NCI-H774 (cell line): ENCODE measurements at places on chromosomes 12 and 14.

DNA sequence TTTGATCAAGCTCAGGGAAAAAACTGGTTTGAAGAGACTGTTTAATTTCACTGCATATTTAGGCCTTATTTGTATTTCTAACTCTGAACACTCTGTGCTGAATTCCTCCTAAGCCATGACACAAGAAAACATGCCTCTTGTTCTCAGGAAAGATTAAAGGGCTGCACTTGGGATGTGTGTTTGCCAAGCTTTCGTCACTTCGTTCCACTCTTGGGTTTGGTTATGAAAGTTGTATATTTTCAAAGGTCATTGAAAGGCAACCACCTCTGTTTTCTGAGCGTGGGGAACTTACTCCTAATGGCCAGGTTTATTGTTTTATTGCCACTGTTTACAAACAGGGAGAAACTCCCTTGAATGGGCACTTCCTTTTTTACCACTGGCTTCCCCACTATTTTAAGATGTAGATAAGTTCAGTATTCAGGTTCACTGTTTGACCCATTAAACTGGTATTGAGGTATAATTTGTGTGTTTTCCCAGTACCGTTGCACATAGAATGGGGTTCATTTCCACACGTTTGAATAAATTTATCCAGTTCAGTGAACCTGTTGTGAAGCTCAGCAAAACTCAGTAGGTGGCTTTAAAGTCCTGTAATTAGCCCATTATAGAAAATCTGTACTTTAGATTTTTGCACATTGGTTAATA lies 65.3 kb downstream of the NKX2-1 start:
- DNase-seq, result no peak

- no peak for DNase-seq
These were observed 18.5 kb downstream of the CORO1C start for GRCh38 chr12:108712925-108713203.

GRCh38 chr14:77260631-77261030 lies 10.4 kb downstream of the NGB start:
- DNase-seq, result no peak

DNA sequence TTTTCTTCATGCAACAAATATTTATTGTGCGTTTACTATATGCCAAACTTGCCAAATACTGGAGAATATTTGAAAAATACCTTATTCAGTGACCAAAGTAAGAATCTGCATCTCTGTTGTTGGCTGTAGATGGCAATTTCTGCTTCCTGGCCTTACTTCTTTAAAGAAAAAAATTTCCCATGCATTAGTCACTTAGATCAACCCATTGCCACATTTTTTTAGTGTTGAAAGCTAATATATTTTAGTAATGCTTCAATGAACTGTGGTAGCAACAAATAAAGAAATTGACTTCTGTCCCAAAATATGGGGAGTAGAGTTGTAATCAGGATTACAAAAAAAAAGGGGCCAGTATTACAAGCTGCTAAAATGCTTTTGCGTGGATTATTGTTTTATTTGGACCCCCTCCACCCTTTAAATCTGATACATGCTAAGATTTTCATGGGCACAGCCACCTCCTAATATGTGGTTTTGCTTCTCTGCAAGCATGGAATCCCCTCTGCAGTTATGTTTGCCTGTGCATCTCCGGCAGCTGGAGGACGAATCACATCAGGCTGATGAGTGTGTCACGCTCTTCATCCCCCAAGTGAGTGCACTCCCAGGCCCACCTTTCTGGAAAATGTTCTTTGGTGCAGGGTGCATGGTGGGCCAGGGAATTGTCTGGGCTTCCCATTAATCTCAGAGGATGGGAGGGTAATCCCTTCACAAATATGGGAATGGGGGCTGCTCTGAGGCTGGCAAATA lies 38.1 kb upstream of the PTCSC3 start:
- DNase-seq, result peak; percentile 19

DNA sequence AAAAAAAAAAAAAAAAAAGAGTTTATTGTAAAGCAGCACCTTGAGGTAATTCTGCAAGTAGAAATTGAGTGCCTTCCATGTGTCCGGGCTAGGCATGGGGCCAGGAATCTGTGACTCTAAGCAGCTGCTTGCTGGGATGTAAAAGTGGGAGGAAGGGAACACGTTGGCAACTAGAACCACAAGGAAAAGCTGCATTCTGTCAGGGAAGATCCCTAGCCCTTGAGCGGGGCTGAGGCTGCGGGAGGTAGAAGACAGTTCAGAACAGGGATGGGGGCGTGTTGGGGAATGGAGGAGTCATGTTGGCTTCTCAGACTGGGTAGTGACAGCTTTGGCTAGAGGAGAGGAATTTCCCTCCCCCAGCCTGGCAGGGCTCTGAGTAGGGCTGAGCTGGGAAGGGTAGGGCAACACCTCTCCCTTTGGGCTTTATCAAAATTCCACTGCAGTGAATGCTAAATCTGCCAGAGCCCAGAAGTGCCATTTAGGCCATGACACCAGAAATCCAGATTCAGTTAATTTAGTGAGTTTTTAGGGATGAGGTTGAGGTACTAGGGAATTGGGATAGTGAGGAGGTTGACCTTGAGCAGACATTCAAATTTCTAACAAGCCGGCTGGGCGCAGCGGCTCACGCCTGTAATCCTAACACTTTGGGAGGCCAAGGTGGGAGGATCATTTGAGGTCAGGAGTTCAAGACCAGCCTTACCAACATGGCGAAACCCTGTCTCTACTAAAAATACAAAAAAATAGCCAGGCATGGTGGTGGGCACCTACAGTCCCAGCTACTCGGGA lies 3.4 kb upstream of the TRAFD1 start:
- DNase-seq, result no peak

- no peak for DNase-seq
These were observed 180.2 kb downstream of the TSPAN9 start for GRCh38 chr12:3257411-3257810.

DNA sequence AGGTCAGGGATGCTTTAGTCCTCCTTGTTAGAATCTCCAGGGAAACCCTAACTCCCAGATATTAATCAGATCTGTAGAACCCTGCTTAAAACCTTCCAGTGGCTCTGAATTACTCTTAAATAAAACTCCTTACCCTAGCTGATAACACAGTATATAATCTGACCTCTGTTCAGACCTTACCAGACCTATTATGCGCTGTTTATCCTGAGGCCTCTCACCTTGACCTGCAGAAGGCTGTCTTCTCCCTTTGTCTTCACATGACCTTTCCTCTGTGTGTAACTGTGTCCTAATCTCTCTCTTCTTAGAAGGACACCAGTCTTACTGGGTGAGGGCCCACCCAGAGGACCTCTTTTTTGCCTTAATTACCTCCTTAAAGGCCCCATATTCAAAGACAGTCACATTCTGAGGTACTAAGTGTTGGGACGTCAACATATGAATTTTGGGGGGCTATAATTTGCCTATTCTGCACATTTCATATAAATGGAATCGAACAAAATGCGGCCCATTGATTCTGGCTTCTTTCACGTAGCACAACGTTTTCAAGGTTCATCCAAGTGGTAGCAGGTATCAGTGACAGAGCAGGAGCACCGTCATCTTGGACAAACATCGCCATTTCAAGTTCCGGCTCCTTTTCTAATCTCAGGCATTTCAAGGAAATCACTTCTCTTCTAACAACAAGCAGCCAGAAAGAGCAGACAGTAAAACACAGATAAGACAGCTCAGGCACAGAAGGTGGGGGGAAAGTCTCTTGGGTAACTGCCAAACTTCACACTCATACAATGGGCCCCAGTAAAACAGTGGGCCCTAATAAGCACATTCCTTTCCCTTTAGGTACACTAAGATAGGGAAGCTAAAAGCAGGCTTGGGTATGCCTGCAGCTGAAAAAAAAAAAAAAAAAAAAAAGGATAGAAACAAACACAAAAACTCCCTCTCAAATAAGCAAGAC lies 200.2 kb upstream of the NUDT4 start:
- no peak for DNase-seq

- DNase-seq, result peak; percentile 17
These were observed 24.9 kb downstream of the FBXO21 start for GRCh38 chr12:117165342-117165741.

DNA sequence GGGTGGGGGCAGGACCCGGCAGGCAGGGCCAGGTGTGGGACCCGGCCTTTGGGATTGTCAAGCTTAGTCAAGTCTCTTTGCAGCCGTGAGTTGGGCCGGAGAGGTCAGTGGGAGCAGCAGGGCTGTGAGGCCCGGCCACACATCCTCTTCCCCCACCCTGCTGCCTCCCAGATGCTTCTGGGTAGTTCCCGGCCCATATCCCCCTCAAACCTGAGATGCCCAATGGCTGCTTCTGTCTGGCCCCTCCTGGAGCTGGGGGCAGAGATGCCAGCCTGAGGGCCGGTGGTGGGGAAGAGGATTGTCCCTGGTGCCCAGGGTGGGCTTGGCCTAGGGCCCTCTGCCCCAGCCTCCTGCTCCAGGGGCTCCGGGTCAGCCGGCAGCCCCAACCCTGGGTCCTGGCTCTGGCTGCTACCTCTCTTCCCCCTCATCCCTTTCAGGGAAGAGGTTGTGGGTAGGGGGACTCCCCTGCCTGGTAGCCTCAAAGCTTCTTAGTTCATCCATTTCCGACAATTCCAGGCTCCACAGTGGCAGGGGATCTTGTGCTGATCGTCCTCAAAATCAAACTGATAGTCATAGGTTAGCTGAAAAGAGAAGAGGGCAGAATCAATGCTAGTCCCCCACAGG lies 2.8 kb upstream of the PRKAG1 start:
- no peak for DNase-seq

GRCh38 chr12:120490833-120491512 lies 4.9 kb upstream of the DYNLL1 start:
- no peak for DNase-seq

DNA sequence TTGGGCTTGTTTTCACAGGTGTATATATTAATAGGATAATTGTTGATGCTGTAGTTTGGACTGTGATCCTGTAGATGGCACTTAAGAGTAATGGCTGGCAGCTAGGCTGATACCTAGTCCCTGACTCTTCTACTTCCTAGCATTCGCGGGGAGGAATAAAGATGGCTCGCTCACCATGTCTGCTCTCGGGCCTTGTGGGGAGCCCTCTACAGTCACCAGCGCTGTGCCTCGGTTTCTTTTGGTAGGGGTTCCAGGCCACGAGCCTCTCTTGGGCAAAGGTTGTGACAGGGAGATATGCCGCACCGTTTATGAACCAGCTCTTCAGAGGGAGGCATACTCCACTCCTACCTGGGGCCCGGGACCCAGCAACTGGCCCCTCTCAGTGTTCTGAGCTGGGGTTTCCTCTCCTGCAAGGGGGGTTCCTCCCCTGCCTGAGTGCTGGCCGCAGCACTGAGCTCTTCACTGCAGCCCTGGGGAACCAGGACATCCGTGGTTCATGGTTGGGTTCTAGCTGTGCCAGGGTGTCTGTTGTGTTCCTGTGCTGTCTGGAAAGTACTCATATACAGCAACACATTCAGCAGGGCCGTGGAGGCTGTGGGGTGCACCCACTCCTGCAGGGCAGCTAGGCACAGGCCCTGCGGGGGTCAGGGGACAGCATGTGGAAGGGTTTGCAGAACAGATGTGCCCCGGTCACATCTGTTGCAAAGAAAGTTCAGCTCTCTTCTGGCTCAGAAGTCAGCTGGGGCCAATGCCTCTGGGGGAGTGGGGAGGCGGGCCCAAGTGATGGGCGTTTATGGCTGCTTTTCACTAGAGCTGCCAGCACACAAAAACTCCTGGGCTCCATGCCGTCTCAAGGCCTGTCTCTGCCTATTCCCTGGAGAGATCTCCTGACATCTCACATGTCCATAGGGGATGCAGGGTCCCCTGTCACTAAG lies 147.9 kb downstream of the PPFIA2 start:
- no peak for DNase-seq

DNA sequence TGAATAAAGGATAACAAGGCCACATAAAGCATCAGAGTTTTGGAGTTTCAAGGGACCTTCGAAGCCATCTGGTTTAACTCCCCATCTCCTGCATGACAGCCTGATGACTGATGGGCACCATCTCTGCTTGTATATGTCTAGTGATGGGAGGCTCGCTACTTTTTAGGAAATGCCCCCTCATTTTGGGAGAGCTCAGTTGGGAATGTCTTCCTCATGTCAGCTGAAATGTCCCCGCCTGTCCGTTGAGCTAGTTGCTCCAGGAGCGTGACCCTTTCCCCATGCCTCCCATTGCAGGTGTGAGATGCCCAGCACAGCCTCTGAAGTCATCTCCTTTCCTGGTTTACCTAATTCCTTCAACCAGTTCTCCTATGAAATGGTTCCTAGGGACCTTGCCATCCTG lies 69.6 kb upstream of the CAPRIN2 start:
- no peak for DNase-seq

DNA sequence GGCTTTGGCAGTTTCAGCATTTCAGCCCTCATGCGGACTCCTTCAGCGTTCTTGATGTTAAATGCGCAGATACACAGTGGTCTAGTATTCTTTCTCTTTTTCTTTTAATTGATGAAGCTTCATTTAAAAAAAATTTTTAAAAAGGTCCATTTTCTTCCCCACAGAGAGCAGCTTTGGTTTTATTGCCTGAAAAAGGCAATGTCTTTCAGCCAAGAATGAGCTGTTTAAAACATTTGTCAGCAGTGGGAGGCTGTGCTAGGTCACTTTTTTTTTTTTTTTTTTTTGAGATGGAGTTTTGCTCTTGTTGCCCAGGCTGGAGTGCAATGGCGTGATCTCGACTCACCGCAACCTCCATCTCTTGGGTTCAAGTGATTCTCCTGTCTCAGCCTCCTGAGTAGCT lies 13.5 kb downstream of the KMT5A start:
- no peak for DNase-seq

DNA sequence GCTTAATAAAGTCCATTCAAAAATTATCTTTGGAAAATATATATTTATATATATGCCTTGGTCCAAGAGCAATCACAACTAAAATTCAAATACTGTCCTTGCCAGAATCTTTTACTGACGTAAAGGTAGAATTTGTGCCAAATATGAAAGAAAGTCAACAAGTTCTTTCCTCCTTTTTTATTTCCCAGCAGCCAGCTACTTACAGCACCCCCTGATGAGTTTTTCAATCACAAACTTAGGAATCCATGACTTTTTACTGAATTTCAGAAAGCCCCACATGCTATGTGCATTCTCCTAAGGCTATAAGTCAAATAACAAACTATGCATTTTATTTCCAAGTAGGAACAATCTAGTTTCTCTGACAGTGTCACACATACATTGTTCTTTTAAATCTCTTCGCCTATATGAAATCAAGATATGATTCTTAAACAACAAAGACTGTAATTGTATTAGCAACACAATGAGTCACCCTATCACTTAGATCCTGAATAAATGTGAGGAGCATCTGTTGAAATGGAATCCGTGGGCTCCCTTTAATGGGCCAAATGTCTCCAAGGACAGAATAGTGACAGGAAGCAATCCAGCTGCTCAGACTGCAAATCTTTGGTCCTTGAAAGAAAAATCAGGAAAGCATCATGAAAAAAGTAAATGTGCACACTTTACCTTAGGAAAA lies 271.4 kb downstream of the DUSP6 start:
- DNase-seq, result no peak

DNA sequence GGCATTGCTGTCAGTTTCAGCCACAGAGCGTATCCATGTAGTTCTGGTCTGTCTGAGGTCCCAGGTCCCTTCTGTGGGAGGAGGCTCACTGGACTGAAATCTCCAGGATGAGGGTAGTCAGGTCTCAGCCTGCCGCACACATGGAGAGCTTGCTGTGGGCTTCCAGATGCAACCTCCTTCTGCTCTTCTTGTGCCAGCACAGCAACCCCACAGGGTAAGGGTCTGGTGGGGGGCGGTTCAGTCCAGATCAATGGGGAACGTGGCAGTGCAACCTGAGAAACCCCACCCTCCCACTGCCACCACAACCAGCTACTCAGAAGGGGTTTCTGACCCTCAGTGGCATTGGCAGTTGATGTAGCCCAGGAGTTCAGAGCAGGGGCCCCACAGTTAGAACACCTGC lies 61.2 kb downstream of the BEGAIN start:
- no peak for DNase-seq

GRCh38 chr14:35124127-35124526 lies 1.8 kb downstream of the PRORP start:
- no peak for DNase-seq
